ENCODE measurements at places on chromosomes 6 and 20.

DNA sequence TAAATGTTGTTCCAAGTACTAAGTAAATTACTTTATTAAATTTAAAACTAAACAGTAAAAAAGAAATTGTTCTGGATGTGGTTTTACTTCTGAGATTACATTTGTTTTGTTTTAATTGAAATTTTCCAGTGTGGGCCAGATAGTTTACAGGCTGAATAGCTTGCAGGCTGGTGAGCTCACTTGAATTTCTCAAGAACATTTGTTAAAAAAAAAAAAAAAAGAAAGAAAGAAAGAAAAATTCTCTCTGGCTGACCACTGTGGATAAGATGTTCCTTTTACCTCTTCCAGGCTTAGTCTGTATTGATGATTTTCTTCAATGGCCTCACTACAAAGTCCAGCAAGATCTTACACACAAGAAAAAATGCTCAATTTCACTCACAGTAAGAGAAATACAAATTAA, 85.4 kb downstream of the PLCG1 start:
- no peak for DNase-seq

GRCh38 chr6:29678114-29678513, 2.8 kb downstream of the ZFP57 start:
- no peak for DNase-seq

- no peak for DNase-seq
These were observed 133.7 kb upstream of the GMDS start for GRCh38 chr6:2378891-2379652.

GRCh38 chr6:168016176-168016620, 18.7 kb downstream of the KIF25 start:
- DNase-seq = no peak

GRCh38 chr6:13284646-13285045, 43.7 kb downstream of the TBC1D7 start:
- no peak for DNase-seq

Measured in heart left ventricle (tissue), 16 donors.